ENCODE measurements at places on chromosomes 2 and 18. TPM values are rescaled to one million over a fixed set of nuclear protein-coding genes. Genes with fewer than 3 reads are reported as not detected.
A peak's percentile ranks its signal among the peaks of the same experiment; 100 is the strongest.

Gene L3MBTL4
- total RNA-seq, result 5.3 TPM

GRCh38 chr2:120737340-120738101 lies 1.9 kb downstream of the GLI2 start:
- DNase-seq, result no peak
- no peaks in the 10 kb centered on the region for H3K27me3 ChIP-seq
- peak overlapping the region; percentile 77 for H3K4me3 ChIP-seq

GRCh38 chr2:9050122-9050809 lies 46.8 kb upstream of the MBOAT2 start:
- H3K4me3 ChIP-seq, result no peak overlapping the region
- no peak overlapping the region for H3K27ac ChIP-seq
- H3K27me3 ChIP-seq, result no peaks in the 10 kb centered on the region
- no peak for DNase-seq

Gene DNAH7
- total RNA-seq, result 0.68 TPM

- DNase-seq, result no peak
- H3K36me3 ChIP-seq, result no peaks in the 10 kb centered on the region
- no peaks in the 10 kb centered on the region for H3K27me3 ChIP-seq
- H3K27ac ChIP-seq, result no peak overlapping the region
Measured at GRCh38 chr2:134555411-134555810, 163.4 kb downstream of the TMEM163 start.

- no peak overlapping the region for H3K4me3 ChIP-seq
- H3K27me3 ChIP-seq, result no peaks in the 10 kb centered on the region
- no peak for DNase-seq
- H3K27ac ChIP-seq, result no peak overlapping the region
- peaks cover 20% of the 10 kb centered on the region for H3K36me3 ChIP-seq
Measured at GRCh38 chr18:41973983-41974382, 18.9 kb downstream of the PIK3C3 start.

DNA sequence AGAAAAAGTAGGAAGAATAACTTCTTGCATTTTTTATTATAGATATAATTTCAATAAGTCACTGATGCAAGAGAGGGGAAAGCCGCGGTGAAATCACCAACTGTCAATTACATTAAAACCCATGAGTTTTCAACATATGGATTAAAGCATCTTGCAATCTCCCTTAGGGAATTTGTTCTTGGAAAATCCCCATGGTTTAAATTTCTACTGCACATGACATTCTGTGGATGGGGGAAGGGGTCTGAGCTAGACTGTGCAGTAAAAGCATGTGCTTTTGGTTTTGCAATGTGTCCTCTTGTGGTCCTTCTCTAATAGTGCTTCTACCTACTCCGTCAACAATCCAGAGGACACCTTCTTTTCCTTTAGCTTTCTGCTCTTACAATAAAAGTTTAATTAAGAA lies 894.0 kb downstream of the DCDC2C start:
- no peaks in the 10 kb centered on the region for H3K36me3 ChIP-seq
- H3K4me1 ChIP-seq, result no peaks in the 10 kb centered on the region
- no peaks in the 10 kb centered on the region for H3K27me3 ChIP-seq
- DNase-seq, result no peak
- no peak overlapping the region for H3K4me3 ChIP-seq

Gene ADAM23
- 4.5 TPM for total RNA-seq

DNA sequence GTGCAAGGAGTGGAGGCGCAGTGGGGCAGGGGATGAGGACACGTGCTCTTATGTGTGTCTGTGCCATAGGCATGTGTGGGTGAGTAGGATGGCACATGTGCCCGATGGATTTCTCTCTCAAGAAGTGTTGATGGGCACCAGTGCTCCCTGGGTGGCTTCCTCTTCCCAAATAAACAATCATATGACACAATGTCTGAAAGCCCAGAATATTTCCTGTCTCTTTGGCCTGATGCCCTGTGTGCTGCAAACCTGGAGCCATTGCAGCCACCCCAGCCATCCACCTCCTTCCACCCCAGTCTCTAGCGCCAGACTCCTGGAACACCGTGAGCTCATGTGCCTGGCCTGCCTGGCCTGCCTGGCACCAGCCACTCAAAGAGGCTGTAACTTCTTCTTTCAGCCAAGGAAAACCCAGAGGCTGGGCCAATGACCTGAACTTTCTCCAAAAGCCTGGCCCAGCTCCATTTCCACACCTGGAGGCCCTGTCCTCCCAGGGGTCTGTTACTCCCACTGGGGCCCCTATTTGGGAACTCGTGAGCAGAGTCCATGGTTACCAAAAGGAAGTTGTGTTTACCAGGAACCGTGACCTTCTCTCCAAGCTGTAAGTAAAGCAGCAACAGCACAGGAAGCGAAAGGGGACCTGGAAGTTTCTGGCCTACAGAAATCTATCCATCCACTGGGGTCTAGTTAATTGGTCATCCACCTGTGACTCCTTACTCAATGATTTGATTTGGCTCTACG lies 9.5 kb upstream of the ZBTB7C start:
- H3K27me3 ChIP-seq, result no peaks in the 10 kb centered on the region
- no peaks in the 10 kb centered on the region for H3K36me3 ChIP-seq
- peak; percentile 57 for DNase-seq
- H3K4me3 ChIP-seq, result no peak overlapping the region
- peak overlapping the region; percentile 67 for H3K27ac ChIP-seq
- H3K4me1 ChIP-seq, result peaks cover 10% of the 10 kb centered on the region

- no peaks in the 10 kb centered on the region for H3K27me3 ChIP-seq
- no peak for DNase-seq
- H3K27ac ChIP-seq, result no peak overlapping the region
- H3K4me1 ChIP-seq, result no peaks in the 10 kb centered on the region
- no peaks in the 10 kb centered on the region for H3K36me3 ChIP-seq
Measured at GRCh38 chr2:214550786-214551185, 139.9 kb downstream of the VWC2L start.

Gene C2orf81
- 1.9 TPM for total RNA-seq

- DNase-seq, result no peak
- no peak overlapping the region for H3K4me3 ChIP-seq
- H3K4me1 ChIP-seq, result peaks cover 8% of the 10 kb centered on the region
- H3K27me3 ChIP-seq, result no peaks in the 10 kb centered on the region
- no peaks in the 10 kb centered on the region for H3K36me3 ChIP-seq
Measured at GRCh38 chr2:216015722-216016464, 2.5 kb upstream of the MREG start.

- no peak overlapping the region for H3K4me3 ChIP-seq
- no peak for DNase-seq
- no peaks in the 10 kb centered on the region for H3K4me1 ChIP-seq
- H3K36me3 ChIP-seq, result no peaks in the 10 kb centered on the region
Measured at GRCh38 chr2:233002829-233003657, 10.0 kb downstream of the NGEF start.

- no peaks in the 10 kb centered on the region for H3K36me3 ChIP-seq
- H3K27me3 ChIP-seq, result no peaks in the 10 kb centered on the region
- peaks cover 32% of the 10 kb centered on the region for H3K4me1 ChIP-seq
- peak overlapping the region; percentile 41 for H3K4me3 ChIP-seq
- no peak for DNase-seq
Measured at GRCh38 chr2:12818416-12819102, 101.8 kb downstream of the TRIB2 start.

Gene EVX2
- total RNA-seq, result not detected

Gene TMEM200C
- total RNA-seq, result not detected

DNA sequence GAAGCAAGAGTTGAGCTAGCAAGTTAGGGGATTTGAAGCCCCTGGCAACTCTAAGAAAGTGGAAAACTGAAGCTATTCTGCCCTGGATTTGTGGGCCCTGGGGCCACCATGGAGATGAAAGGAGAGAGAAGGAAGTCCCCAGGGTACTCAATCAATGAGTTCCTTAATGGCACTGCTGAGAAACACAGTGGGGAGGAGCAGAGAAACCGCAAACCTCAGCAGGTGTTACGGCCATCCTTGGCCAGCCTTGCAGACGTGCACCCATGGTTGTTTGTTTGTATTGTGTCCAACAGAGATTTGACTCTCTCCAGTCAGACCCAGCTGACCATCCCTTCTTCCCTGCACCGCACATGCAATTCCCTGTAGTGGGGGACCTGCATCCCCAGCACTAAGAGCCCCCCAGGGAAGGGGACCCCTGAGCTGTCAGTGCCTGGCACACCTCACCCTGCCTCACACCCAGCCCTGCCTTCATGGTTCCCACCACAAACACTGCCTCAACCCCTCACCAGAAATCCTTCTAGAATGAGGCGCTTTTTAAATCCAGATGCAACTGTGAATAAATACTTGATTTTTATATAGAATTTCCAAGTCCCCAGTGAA lies 255.3 kb downstream of the SH3BP4 start:
- no peak overlapping the region for H3K27ac ChIP-seq
- no peaks in the 10 kb centered on the region for H3K27me3 ChIP-seq
- DNase-seq, result no peak
- no peak overlapping the region for H3K4me3 ChIP-seq
- no peaks in the 10 kb centered on the region for H3K4me1 ChIP-seq

DNA sequence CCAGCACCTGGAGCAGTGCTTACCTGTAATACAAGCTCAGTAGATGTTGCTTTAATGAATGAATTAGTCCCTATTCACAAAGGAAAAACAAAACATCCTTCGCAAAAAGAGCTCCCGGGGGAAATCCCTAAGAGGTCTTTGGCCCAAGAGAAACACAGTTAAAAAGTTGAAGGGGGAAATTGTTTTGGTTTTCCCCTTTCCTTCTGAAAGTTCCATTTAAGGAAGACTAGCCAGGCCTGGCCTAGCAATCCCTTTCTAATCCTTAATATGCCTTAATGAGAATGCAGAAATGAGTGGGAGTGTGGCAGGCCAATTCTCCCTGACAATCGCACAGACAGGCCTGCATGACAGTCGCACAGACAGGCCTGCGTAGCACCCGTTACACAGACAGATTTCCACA lies 33.5 kb upstream of the REL start:
- no peak overlapping the region for H3K4me3 ChIP-seq
- H3K36me3 ChIP-seq, result no peaks in the 10 kb centered on the region
- DNase-seq, result no peak
- no peaks in the 10 kb centered on the region for H3K27me3 ChIP-seq
- no peak overlapping the region for H3K27ac ChIP-seq

- no peak overlapping the region for H3K4me3 ChIP-seq
- no peak for DNase-seq
- no peaks in the 10 kb centered on the region for H3K27me3 ChIP-seq
- H3K4me1 ChIP-seq, result no peaks in the 10 kb centered on the region
- H3K27ac ChIP-seq, result no peak overlapping the region
Measured at GRCh38 chr2:77725045-77725444, 202.9 kb upstream of the LRRTM4 start.

DNA sequence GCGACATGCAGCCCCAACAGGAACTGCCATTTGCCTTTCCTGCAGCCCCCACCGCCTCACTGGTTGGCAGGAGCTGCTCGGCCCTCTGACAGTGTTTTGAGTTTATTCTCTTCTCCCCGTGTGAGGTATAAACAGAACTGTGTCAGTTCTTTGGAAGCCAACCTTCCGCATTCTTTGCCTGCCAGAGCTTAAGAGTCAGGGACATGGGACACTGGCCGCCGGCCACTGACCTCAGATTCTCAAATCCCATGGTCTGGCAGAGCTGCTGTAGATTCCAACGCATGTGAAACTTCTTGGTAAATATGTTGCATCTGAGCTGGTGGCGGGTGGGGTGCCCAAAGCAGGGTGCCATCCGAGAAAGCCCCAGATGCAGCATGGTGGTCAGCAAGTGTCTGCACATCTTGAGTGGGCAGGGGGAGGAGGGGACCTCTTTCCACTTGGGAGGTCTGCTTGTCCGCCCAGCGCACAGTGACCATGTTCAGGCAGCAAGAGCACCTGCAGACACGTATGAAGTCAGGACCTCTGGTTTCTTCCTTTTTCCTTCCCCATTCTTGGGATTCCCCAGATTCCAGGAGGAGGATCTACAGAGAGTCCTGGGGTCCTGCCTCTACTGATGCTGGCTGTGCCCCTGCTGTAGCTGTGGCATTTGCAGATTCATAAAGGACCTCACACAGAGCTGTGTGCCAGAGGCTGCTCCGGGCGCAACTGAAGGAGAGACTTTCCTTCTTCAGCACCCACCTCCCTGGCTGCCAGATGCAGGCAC lies 23.8 kb downstream of the ASB18 start:
- no peaks in the 10 kb centered on the region for H3K36me3 ChIP-seq
- H3K27me3 ChIP-seq, result no peaks in the 10 kb centered on the region
- DNase-seq, result no peak
- H3K4me3 ChIP-seq, result no peak overlapping the region

Gene PAX3
- not detected for total RNA-seq

- H3K36me3 ChIP-seq, result no peaks in the 10 kb centered on the region
- H3K27ac ChIP-seq, result no peak overlapping the region
- no peak for DNase-seq
Measured at GRCh38 chr2:75390169-75390568, 170.6 kb downstream of the EVA1A start.

Gene CRYGC
- total RNA-seq, result not detected

DNA sequence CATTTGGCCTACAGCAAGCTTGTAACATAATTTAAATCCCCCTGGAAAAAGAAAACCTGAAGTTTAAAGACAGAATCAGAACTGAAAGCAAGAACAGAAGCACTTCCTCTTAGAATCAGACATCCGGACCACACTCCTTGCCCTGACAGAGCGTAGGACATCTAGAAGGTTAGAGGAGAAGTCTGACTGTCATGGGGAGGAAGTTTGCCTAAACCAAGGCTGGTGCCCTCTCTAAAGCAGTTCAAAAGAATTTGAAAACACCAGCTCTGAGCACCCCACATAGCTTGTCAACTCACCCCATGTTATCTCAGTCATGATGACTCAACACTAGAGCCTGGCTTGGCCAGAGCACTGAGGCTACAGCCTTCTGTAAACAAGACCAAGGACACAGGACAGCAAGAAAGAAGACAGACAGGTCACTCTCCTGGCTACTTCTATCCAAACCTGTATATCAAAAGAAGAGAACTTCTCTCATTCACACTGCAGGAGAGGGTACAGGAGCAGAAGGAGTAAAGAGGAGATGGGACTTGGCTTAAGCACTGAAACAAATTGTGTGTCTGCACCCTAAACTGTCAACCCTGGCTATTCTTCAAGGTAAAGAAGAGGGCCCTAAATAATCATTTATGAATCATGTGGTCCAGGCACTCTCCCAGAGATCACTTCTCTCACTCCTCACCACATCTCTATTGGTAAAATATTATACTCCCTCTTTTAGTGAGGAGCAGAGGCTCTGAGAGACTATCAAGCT lies 198.6 kb downstream of the MEMO1 start:
- H3K36me3 ChIP-seq, result no peaks in the 10 kb centered on the region
- H3K4me3 ChIP-seq, result no peak overlapping the region
- no peak for DNase-seq
- no peak overlapping the region for H3K27ac ChIP-seq
- no peaks in the 10 kb centered on the region for H3K4me1 ChIP-seq
- H3K27me3 ChIP-seq, result no peaks in the 10 kb centered on the region

DNA sequence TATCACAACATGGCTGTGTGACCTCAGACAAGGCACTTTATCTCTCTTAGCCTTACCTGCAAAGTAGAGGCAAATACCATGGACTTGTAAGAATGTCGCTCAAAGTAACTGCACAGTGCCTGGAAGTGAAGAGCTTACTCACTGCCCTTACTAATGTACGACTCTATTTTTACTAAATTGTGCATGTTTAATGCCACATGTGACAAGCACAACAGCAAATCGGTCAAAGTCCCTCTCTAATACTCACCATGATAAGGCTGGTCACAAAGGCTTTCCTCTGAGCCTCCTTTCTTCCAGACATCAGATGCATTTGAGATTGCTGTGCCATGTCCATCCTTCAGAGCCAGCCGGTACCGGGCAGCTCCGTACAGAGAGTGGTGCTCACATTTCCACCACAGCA lies 100.4 kb upstream of the CD302 start:
- no peaks in the 10 kb centered on the region for H3K36me3 ChIP-seq
- no peaks in the 10 kb centered on the region for H3K4me1 ChIP-seq
- DNase-seq, result no peak
- no peak overlapping the region for H3K27ac ChIP-seq

Gene HOXD9
- total RNA-seq, result 1.4 TPM

- no peak for DNase-seq
- H3K27me3 ChIP-seq, result no peaks in the 10 kb centered on the region
- no peak overlapping the region for H3K27ac ChIP-seq
- peak overlapping the region; percentile 79 for H3K4me3 ChIP-seq
- peaks cover 4% of the 10 kb centered on the region for H3K4me1 ChIP-seq
- no peaks in the 10 kb centered on the region for H3K36me3 ChIP-seq
Measured at GRCh38 chr18:44678725-44679055, 2.0 kb upstream of the SETBP1 start.

Data from thoracic aorta (tissue), 2 donors.